ENCODE measurements at places on chromosomes 5 and 9. TPM values are rescaled to one million over a fixed set of nuclear protein-coding genes. Genes with fewer than 3 reads are reported as not detected.

The SEMA4D gene
- 0.30 TPM for total RNA-seq

The MOB3B gene
- 0.30 TPM for total RNA-seq

The IFNA21 gene
- not detected for total RNA-seq

The TPPP gene
- total RNA-seq, result 0.37 TPM

The GPRIN1 gene
- total RNA-seq, result 7.3 TPM

The TMOD1 gene
- total RNA-seq, result not detected

The GLDC gene
- total RNA-seq, result under 0.01 TPM

The TRPM3 gene
- under 0.01 TPM for total RNA-seq

The C9orf72 gene
- 9.2 TPM for total RNA-seq

The CER1 gene
- total RNA-seq, result not detected

The POLR1E gene
- 23.8 TPM for total RNA-seq
